ENCODE measurements at places on chromosomes 12 and 14.

DNA sequence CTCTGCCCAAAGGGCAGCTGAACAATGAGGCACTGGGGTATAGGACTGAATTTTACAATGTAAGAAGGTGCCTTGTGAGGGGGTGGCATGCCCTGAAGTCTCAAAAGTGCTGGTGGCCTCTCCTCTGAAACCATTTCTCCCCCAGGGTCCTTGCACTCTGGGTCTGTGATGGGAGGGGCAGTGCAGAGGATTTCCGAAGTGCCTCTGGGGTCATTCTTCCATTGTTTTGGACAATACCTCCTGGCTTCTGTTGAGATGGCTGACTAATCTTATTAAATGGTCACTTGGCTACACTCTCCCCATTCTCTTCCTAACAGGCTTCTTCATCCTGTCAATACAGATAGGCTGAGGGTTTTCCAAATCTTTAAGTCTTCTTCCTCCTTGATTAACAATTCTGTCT is 59.3 kb downstream of the UNC79 start:
- no peak for DNase-seq

GRCh38 chr12:56679883-56680575 is 8.1 kb downstream of the PTGES3 start:
- DNase-seq = no peak

GRCh38 chr14:71363946-71364925 is 457.0 kb downstream of the PCNX1 start:
- no peak for DNase-seq

DNA sequence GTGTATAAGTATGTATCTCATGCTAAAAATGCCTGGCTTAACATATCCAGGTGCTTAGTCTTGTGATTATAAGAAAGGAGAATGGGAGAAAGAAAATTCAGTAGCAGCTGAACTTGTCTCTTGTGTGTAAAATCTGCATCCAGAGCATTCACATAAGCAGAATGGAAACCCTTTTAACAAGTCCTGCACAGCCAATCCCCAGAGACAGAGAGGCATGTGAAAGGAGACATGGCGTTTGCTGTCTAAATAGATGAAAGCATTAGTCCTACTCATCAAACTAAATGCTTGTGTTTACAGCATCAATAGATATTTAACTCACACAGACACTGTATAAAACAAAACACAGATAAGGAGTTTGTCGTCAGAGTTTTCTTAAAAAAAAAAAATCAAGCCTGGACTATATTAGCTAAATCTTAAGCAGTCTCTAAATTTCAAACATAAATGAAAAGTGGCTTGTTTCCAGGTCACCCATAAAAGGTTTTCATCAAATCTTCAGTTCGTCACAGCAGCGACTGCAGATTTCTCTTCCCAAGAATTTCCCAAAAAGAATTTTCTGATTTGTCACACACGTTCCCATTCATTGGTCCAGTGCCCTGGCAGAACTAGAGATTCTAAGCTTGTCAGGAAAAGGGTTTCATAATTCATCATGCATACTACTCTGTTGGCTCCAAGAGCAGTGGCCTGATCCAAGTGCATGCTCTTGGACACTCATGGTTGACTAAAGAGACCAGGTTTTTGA is 249.2 kb downstream of the BTG1 start:
- DNase-seq = no peak

DNA sequence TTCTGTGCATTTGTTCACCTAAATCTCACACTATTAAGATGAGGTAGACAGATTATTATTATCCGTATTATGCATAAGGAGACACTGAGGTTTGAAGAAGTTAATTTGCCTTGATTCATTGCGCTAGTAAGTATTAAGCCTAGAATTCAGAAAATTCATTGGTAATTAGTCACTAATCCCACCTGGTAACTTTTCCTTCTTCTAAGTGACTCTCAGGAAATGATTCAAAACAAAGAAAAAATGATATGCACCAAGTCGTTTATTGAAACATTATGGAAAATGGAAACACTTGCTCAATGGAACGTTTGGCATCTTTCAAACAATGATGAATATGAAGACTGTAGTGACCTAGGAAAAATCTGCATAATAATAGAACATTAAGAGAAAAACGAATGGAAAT is 15.2 kb downstream of the RFX4 start:
- no peak for DNase-seq

- DNase-seq = no peak
Observed at GRCh38 chr12:120267736-120268135, 2.2 kb upstream of the PXN start.

DNA sequence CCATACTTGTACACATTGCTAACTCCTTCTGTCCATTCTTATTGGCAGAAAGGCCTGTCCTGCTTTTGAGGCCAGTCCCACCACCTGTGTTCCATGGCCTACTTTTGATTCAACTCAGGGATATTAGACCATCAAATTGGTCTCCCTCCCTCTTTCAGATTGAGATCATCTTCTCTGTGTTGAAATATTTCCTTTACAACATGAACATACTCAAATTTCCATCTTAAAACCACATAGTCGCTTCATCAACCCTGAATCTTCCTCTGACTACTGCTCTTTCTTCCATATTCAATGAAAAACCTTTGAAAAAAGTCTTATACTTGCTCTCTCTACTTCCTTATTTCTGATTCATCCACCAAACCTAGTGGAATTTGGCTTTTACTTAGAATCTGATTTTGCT is 34.9 kb downstream of the TRMT5 start:
- no peak for DNase-seq

- DNase-seq = no peak
Observed at GRCh38 chr12:68119250-68119649, 40.3 kb downstream of the IFNG start.

- peak; percentile 10 for DNase-seq
Observed at GRCh38 chr12:67698672-67699581, 50.4 kb downstream of the DYRK2 start.

DNA sequence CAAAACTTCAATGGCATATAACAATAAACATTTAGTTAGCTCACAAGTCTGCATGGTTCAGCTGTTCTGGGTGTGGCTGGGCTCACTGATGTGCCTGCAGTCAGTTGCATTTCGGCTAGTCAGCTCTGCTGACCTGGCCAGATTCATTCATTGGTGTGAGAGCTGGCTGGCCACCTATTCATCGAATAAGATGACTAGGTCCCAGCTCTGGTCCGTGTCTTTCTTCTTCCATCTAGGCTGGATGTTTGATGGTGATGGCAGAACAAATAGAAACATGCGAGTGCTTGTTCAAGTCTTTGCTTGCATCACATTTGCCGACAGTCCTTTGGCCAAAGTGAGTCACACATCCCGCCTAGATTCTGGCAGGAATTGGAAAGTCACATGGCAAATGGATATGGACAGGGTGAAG is 203.3 kb upstream of the CRY1 start:
- DNase-seq = no peak

DNA sequence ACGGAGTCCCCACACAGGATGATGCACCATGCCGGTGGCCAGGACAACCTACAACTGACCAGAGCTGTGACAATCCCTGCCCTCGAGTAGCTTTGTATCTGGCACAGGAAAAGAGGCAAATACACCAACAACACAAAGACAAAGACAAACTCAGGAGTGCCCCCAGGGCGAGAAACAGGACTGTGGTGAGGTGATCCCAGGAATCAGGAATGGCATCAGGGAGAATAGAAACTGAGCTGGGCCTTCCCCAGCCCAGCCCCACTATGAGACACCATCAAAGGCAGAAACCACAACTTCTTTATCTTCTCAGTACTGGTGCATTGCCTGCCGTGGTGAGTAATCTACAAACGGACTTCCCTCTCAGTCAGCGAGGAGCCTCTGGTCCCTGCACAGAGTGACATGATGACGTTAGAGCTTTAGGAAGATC is 157.7 kb downstream of the TTC7B start:
- DNase-seq = no peak

GRCh38 chr12:76374386-76375020 is 26.3 kb upstream of the BBS10 start:
- DNase-seq = no peak

- DNase-seq = no peak
Observed at GRCh38 chr12:94504386-94504785, 44.7 kb upstream of the CEP83 start.

DNA sequence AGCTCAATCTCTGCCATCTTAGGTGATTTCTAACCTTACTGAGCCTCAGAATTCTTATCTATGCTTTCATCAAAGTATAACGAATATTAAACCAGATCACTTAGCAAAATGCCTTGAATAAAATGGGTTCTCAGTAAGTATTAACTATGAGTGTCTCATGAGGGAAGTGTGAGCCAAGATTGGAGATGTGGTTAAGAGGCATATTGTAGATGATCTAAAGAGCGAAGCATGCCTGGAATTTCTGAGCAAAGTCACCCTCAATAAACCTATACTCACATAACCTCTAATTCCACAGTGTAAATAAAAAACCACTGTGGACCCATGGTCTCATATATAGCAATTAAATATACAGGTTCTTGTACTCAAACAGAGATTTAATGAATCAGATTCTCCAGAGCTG is 193.1 kb upstream of the FSCB start:
- DNase-seq = no peak

GRCh38 chr14:32669391-32669790 is 269.3 kb upstream of the NPAS3 start:
- no peak for DNase-seq

DNA sequence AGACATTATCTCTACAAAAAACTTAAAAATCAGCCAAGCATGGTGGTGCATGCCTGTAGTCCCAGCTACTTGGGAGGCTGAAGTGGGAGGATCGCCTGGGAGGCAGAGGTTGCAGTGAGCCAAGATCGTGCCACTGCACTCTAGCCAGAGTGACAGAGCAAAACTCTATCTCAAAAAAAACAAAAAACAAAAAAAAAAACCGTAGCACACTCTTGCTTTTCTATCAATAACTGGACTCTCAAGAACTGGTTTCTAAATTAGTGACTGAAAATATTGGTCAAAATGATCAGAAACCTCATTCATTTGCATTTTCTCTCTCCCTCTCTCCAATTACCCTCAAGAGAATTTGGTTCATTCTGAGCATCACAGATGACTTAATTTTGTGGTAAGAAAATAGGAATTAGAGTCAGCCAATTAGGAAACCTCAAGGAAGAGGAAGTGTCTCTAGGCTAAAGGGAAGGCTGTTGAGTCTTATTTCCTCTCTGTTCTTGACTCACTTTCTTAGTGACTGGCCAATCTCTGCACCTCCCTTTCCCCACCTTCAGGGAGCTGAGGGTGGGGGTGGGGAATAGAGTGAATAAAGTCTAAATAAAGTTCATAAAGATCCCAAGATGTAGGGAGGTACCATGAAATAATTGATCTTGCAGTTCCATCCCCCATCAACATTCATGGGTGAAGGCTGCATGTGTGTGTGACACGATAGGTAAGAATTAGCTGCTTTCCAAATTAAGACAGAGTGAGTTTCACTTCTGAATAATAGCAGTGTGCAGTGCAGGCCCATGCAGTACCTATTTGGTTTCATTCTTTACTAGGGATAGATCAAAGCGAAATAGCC is 6.8 kb upstream of the PSMA6 start:
- no peak for DNase-seq

- DNase-seq = no peak
Observed at GRCh38 chr12:95942101-95942523, 302 bp downstream of the CCDC38 start.

- DNase-seq = no peak
Observed at GRCh38 chr14:28764257-28765160, 2.1 kb upstream of the FOXG1 start.

GRCh38 chr12:95105540-95105939 is 32.1 kb upstream of the NR2C1 start:
- DNase-seq = no peak

DNA sequence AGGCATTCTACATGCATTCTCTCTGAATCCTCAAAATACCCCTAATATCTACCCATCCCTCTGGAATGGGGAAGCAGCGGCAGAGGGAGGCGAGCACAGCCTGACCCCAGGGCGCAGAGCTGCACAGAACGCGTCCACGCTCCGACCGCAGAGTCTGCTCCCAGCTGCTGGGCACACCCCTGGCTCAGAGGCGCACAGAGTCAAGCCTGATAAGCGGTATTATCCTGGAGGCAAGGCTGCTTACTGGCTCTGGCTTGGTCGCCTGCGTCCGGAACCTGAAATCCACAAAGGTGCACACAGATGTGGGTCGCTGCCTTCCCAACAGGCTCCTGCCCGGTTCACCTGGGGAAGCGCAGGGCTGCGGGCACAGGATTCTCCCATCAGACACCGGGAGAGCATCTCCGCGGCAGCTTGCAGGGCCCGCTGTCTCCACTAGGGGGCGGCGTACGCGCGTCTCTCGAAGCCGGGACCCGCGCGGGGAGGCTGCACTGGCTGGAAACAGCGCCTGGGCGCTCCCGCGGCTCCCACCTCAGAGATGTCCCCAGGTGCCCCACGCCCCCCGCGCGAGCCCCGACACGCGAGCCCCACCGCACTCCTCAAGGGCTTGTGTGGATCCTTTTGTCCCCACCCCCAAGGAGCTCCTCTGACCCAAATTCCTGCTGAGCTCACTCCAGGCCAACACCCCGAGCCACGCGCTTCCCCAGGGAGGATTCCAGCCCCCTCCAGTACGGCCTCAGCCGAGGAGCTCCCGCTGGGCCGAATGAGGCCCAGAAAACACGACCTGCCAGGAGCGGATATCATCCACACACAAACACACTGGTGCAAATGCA is 120.1 kb upstream of the FZD10 start:
- DNase-seq = peak; percentile 16

- no peak for DNase-seq
Observed at GRCh38 chr12:50538182-50538581, 33.4 kb downstream of the DIP2B start.

DNA sequence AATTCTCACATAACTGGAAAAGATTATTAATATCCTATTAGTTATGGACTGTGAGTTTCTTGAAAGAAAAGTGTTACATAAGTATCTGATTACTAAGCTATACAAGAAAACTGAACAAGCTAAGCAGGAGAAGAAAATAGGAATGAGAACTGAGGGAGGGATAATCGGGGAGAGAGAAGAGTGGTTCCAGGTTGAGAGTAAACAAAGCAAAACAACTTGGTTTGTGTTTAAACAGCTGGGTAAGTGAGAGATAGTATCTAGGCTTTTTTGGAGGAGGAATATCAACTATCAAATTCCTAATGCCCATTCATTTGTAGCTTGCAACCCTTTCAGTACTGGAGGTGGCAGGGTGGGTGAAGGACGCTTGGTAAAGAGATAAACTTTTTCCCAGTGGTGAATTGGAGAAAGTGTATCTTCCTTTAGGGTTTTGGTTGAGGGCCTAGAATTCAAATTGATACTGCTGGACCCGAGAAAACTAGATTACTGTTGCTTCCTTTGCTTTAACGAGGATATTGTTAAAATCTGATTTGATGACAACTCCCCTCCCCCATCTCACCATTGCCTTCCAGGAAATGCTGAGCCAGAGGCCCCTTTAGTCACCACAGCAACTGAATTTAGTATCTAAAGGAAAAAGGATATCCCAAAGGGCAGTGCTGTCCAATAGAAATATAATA is 2.0 kb upstream of the SLC2A3 start:
- no peak for DNase-seq

DNA sequence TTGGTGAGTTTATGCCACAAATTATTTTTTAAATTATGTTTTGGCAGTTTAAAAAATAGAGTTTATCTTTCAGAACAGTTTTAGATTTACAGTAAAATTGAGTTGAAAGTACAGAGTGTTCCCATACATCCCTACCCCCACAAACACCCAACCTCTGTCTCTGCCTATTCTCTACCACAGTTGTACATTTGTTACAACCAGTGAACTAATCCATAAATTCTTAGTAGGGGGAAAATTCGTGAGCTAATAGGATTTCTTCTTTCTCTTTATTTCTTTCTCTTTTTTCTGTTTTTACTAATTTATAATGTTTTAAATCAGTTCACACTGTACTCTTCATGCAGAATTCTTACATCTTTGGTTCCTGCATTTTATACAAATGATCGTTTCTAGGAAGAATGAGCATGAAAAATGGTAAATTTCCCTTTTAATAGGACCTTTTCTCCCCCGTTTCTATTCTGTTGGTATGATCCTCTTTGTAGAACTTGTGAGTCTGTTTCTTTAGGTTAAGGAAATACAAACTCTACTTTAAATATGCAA is 56.7 kb downstream of the MIPOL1 start:
- DNase-seq = no peak
